ENCODE measurements at places on chromosomes 3 and 15.

- DNase-seq, result no peak
- H3K36me3 ChIP-seq, result no peaks in the 10 kb centered on the region
- no peak overlapping the region for H3K27ac ChIP-seq
- H3K4me3 ChIP-seq, result no peak overlapping the region
- no peaks in the 10 kb centered on the region for H3K4me1 ChIP-seq
Measured at GRCh38 chr3:116002235-116002634, 378.9 kb downstream of the GAP43 start.

DNA sequence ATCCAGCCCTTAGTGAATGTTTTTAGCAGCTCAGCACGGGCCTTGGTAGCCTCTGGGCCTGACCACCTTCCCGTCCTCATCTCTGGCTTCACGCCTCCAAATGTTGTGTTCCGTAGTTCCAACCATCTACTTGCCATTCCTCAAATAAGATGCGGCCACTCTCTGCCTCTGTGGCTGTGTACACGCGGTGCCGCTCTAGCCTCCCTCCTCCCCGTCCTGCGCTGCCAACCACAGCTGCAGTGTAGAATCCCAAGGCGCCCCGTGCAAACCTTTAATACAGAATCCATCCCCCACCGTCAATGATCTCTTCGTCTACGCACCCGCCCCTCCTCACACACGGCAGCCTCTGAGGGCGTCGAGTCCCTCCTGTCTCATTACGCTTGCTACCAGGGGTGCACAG lies 77.2 kb downstream of the VGLL4 start:
- no peak overlapping the region for H3K4me3 ChIP-seq
- DNase-seq, result no peak
- H3K36me3 ChIP-seq, result peaks cover 28% of the 10 kb centered on the region
- H3K27me3 ChIP-seq, result no peaks in the 10 kb centered on the region
- peak overlapping the region; percentile 2 for H3K27ac ChIP-seq
- peaks cover 2% of the 10 kb centered on the region for H3K4me1 ChIP-seq

GRCh38 chr3:115381573-115381912 lies 234.5 kb upstream of the ZBTB20 start:
- no peaks in the 10 kb centered on the region for H3K4me1 ChIP-seq
- H3K36me3 ChIP-seq, result no peaks in the 10 kb centered on the region
- no peak overlapping the region for H3K4me3 ChIP-seq

DNA sequence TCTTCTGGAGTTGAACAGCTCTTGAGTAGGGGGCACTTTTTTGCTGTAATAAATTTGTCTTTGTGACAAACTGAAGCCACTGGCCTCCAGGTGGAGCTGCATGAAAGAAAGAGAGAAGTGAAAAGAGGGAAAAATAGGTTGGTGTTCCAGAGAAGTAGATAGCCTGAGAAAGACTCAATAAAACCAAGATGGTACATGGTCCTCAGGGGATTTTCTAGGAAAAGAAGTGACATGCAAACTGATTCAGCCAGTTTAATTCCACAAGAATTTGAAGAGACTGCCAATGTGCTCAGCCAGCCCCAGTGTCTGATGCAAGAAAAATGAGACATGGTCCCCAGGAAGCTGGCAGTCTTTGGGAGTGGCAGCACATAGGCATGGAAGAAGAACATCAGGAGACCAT lies 152.7 kb downstream of the CD47 start:
- no peak overlapping the region for H3K4me3 ChIP-seq
- no peak for DNase-seq
- H3K27me3 ChIP-seq, result no peaks in the 10 kb centered on the region
- H3K27ac ChIP-seq, result no peak overlapping the region
- H3K4me1 ChIP-seq, result peaks cover 20% of the 10 kb centered on the region

- H3K4me3 ChIP-seq, result no peak overlapping the region
- H3K27ac ChIP-seq, result no peak overlapping the region
Measured at GRCh38 chr3:171753025-171753472, 57.2 kb downstream of the PLD1 start.

GRCh38 chr15:58467722-58468423 lies 36.1 kb downstream of the LIPC start:
- H3K36me3 ChIP-seq, result no peaks in the 10 kb centered on the region
- DNase-seq, result no peak
- H3K4me3 ChIP-seq, result no peak overlapping the region
- no peak overlapping the region for H3K27ac ChIP-seq
- H3K27me3 ChIP-seq, result peaks cover 12% of the 10 kb centered on the region

DNA sequence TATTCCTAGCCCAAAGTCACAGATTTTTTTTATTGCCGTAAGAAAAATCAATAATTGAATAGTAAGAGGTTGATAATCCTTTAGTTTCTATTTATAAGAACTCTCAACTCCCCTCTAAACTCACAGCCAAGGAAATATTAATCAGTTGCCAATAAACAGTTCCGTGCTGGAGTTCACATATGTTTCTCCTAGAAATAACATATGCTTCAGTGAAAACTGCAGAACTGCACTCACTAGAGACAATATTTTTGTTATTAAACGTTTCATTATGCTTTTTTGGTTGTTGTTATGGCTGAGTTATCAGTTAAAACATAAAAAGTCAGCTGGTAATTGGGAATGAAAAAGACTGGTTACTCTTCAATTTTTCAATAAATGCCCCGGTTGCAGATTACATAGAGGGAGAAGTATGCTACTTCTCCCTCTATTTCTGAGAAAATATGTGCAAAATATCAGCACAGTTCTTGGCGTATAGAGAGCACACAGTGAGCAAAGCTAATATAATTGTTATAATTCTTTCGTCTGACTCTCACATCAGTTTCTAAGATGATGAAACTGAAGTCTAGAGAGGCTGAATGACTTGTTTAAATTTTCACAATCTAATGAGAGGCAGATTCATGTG lies 781.2 kb upstream of the GRM7 start:
- H3K4me3 ChIP-seq, result no peak overlapping the region
- H3K27ac ChIP-seq, result no peak overlapping the region
- no peaks in the 10 kb centered on the region for H3K27me3 ChIP-seq
- no peak for DNase-seq

- DNase-seq, result no peak
- H3K4me1 ChIP-seq, result peaks cover 19% of the 10 kb centered on the region
- no peaks in the 10 kb centered on the region for H3K36me3 ChIP-seq
- H3K27me3 ChIP-seq, result no peaks in the 10 kb centered on the region
Measured at GRCh38 chr15:50251638-50252182, 13.8 kb downstream of the HDC start.

- no peak for DNase-seq
- no peaks in the 10 kb centered on the region for H3K4me1 ChIP-seq
- no peak overlapping the region for H3K4me3 ChIP-seq
Measured at GRCh38 chr3:190051641-190052040, 69.1 kb downstream of the P3H2 start.

DNA sequence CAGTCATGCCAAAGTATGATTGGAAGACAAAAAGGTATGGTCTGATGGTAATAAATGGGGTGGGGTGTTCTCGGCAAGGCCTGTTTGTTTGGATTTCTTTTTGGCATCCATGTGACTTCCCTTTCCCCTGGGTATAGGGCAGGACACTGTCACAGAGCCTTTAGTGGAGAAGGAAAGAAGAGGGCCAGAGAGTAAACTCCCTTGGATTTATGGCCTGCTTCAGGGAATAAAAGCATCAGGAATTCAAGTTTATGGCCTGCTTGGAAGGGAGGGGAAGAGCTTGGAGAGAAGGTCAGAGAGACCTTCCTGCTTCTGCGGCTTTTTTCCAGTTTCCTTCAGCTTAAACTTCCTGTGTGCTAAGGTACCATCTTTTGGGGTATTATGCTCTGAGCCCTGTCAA lies 179.4 kb upstream of the ADAMTS9 start:
- DNase-seq, result no peak
- no peaks in the 10 kb centered on the region for H3K27me3 ChIP-seq
- H3K36me3 ChIP-seq, result no peaks in the 10 kb centered on the region
- no peak overlapping the region for H3K4me3 ChIP-seq

DNA sequence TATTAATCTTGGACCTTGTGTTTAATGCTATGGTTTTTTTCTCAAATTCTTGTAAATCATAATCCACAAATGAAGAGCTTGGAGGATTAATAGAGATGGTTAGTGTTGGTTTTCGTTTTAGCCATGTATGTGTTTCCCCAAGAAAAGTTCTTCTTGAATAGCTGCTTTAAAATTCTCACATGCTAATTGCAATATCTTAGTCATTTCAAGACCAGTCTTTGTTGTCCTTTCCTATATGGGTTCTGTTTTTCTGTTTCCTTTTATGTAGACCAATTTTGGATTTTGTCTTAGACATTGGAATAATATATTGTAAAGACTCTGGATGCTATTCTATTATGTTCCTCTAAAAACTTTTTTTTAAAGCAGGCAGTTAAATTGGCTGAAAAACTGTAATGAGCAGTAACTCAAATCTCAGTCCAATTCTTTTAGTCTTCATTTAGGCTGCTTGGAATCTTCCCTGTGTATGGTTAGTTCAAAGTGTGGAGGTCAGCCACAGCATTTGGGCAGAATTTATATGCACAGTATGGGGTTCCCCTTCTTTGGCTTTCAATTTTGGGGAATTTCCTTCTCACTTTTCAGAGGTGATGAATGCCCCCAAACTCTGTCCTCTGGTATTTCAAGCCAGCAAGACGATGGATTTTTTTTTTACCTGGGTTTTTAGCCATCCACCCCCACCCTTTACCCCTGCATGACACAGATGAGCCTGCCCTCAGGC lies 39.1 kb upstream of the DNAJC13 start:
- H3K27ac ChIP-seq, result no peak overlapping the region
- H3K27me3 ChIP-seq, result peaks cover 6% of the 10 kb centered on the region
- DNase-seq, result no peak
- H3K4me3 ChIP-seq, result no peak overlapping the region

GRCh38 chr3:186751480-186751879 lies 31.9 kb upstream of the EIF4A2 start:
- no peaks in the 10 kb centered on the region for H3K36me3 ChIP-seq
- no peaks in the 10 kb centered on the region for H3K4me1 ChIP-seq
- no peak overlapping the region for H3K4me3 ChIP-seq
- no peak for DNase-seq

DNA sequence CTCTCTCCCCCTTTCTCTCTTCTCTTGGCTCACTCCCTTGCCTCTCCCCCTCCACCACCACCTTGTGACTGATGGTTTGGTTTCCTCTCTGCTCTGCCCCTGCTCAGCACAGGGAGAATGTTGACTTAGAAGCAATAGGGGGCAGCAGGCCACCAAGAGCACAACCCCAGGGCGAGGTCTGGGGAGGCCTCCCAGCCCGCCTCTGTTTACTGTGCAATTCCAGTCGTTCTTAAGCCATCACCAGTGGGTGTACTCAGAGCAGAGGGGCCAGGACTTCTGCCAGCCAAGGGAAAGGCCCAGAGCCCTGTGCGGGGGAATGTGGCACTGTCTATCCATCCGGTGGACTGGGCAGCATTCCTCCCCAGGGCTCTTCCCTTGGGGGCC lies 5.7 kb upstream of the APEH start:
- H3K4me1 ChIP-seq, result peaks cover 7% of the 10 kb centered on the region
- no peak overlapping the region for H3K4me3 ChIP-seq
- no peak overlapping the region for H3K27ac ChIP-seq

- H3K27ac ChIP-seq, result no peak overlapping the region
- no peaks in the 10 kb centered on the region for H3K36me3 ChIP-seq
- H3K27me3 ChIP-seq, result peaks cover 6% of the 10 kb centered on the region
- H3K4me3 ChIP-seq, result no peak overlapping the region
Measured at GRCh38 chr3:55516392-55517030, 29.4 kb upstream of the WNT5A start.

- H3K27me3 ChIP-seq, result no peaks in the 10 kb centered on the region
- no peak for DNase-seq
- H3K36me3 ChIP-seq, result no peaks in the 10 kb centered on the region
- H3K4me3 ChIP-seq, result no peak overlapping the region
Measured at GRCh38 chr3:189638276-189639031, 7.3 kb downstream of the TP63 start.

DNA sequence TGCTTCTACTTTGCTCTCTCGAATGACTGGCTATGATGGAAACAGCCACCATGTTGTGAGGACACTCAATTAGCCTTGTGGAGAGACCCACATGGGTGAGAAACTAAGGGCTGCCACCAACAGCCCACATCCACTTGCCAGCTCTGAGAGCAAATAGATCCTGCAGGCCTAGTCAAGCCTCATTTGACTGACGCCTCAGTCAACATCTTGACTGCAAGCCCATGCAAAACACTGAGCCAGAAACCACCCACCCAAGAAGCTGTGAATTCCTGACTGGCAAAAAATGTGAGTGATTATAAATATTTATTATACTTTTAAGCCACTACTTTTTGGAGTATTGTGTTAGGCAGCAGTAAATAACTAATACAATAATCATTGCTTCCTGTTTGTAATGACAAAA lies 58.4 kb downstream of the NOX5 start:
- DNase-seq, result no peak
- peaks cover 9% of the 10 kb centered on the region for H3K4me1 ChIP-seq
- H3K27ac ChIP-seq, result no peak overlapping the region
- peaks cover 60% of the 10 kb centered on the region for H3K27me3 ChIP-seq
- H3K36me3 ChIP-seq, result peaks cover 3% of the 10 kb centered on the region

GRCh38 chr3:58683466-58683865 lies 16.9 kb upstream of the FAM3D start:
- H3K27ac ChIP-seq, result no peak overlapping the region
- no peaks in the 10 kb centered on the region for H3K4me1 ChIP-seq
- DNase-seq, result no peak
- H3K36me3 ChIP-seq, result no peaks in the 10 kb centered on the region

GRCh38 chr3:14369675-14370669 lies 32.4 kb upstream of the SLC6A6 start:
- H3K27ac ChIP-seq, result no peak overlapping the region
- no peak for DNase-seq
- peaks cover 37% of the 10 kb centered on the region for H3K27me3 ChIP-seq
- H3K4me3 ChIP-seq, result no peak overlapping the region

DNA sequence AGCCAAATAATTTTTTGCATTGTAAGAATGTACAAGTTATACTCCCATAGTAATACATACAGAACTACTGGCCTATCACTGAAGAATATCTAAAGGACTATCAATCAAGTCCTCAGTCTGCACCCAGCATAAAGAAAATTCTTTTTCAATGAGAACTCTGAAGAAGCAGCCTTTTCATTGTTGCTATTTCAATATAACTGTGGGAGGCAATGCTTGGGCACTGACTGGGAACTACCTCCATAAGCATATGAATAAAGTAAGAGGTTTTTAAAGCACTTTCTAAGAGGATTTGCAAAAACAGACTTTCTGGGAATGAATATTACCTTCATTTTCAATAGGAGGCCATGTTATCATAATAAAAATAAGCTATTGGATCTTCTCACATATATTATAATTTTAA lies 24.6 kb upstream of the NECTIN3 start:
- no peak overlapping the region for H3K4me3 ChIP-seq
- H3K36me3 ChIP-seq, result no peaks in the 10 kb centered on the region
- H3K27ac ChIP-seq, result no peak overlapping the region
- peaks cover 5% of the 10 kb centered on the region for H3K27me3 ChIP-seq

GRCh38 chr15:31345606-31346366 lies 19.2 kb downstream of the KLF13 start:
- no peaks in the 10 kb centered on the region for H3K27me3 ChIP-seq
- peaks cover 34% of the 10 kb centered on the region for H3K36me3 ChIP-seq
- peaks cover 100% of the 10 kb centered on the region for H3K4me1 ChIP-seq
- H3K4me3 ChIP-seq, result peak overlapping the region; percentile 93
- peak overlapping the region; percentile 95 for H3K27ac ChIP-seq
- no peak for DNase-seq

Data from stimulated activated naive B cell treated with anti-CD40 and anti-IgM and Interleukin-4, amounts not matched to agents 10 μg/mL and 1 μg/mL and 100 μg/mL, for 72 hours (primary cell).